ENCODE measurements at places on chromosomes 12 and 14.

DNA sequence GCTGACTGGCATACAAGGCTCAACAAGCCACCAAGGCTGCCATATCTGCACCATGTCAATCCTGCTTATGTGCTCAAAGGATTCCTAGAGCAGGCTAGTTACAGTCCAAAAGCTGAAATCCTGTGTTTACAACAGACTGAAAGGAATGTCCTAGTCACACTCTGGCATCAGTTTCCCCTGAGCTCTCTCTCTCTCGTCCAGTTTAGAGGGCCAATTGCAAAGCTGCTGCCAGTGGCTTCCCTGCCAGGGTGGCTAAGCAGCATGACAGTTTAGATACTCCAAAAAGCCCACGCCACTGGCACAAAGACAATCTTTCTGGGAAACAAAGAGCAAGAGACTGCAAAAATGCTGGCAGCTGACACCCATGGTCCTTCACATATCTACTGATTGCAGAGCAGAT, 392.1 kb downstream of the RPS29 start:
- DNase-seq = no peak

- DNase-seq = no peak
Measured at GRCh38 chr12:30979371-30980259, 53.1 kb downstream of the TSPAN11 start.

- no peak for DNase-seq
Measured at GRCh38 chr12:107884769-107885694, 110.5 kb downstream of the ASCL4 start.

- no peak for DNase-seq
Measured at GRCh38 chr12:123075646-123076171, 75.2 kb downstream of the PITPNM2 start.

- no peak for DNase-seq
Measured at GRCh38 chr12:118055144-118055557, 5.8 kb downstream of the WSB2 start.

DNA sequence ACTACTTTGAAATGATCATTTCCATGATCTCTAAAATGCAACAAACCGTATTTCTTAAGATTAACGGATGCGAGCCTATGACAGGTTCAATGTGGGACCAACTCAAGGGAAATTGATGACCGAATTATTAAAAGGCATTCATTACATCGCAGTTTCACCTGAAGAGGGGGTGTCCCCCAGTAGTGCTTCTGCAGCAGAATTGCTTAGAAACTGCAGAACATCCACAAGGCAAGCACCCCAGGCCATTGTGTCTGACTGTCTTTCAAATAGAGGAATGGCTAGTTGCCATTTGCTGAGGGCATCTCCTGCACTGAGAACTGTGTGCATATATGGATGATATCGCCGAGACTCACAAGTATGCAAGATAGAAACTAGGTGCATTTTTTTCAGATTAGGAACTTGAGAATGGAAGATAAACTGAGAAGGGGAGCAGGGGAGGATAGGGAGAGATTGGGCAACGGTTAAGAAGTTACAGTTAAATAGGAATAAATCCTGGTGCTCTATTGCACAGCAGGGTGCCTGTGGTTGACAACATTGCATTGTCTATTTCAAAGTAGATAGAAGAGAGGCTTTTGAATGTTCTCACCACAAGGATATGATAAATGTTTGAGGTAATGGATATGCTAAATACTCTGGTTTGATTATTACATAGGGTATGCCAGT, 234.3 kb upstream of the PLEKHG7 start:
- no peak for DNase-seq

DNA sequence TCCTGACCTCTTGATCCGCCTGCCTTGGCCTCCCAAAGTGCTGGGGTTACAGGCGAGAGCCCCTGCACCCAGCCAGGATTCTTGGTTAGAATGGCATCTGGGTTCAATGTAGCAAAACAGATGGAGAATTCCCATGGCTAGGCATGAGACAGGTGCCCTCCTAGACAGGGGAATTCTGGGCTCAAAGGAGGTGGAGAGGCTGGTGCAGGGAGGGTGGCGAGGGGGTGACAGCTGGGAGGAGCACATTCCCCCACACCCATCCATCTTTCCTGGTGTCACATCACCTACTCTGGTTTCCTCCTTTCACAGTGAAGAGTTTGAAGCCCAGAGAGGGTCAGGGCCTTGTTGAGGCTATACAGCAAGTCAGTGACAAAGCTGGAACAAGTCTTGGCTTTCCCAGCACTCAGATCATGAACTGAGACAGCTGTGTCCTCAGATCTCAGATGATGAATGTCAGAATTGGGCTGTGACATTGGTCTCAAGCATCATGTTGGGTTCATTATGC, 2.8 kb downstream of the SERPINA1 start:
- DNase-seq = no peak

- no peak for DNase-seq
Measured at GRCh38 chr12:86914721-86915120, 658.5 kb upstream of the MGAT4C start.

DNA sequence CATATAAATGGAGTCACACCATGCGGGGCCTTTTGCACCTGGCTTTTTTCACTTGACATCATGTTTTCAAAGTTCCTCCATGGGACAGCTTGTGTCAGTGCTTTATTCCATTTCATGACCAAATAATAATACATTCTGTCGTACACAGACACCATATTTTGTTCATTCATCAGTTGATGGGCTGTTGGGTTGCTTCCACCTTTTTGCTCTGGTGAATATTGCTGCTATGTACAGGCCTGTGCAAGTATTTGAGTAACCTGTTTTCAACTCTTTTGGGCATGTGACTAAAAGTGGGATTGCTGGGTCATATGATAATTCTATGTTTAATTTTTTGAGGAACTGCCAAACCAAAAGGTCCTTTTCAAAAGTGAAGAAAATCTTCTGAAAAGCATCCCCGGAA, 46.9 kb downstream of the HCAR2 start:
- no peak for DNase-seq

DNA sequence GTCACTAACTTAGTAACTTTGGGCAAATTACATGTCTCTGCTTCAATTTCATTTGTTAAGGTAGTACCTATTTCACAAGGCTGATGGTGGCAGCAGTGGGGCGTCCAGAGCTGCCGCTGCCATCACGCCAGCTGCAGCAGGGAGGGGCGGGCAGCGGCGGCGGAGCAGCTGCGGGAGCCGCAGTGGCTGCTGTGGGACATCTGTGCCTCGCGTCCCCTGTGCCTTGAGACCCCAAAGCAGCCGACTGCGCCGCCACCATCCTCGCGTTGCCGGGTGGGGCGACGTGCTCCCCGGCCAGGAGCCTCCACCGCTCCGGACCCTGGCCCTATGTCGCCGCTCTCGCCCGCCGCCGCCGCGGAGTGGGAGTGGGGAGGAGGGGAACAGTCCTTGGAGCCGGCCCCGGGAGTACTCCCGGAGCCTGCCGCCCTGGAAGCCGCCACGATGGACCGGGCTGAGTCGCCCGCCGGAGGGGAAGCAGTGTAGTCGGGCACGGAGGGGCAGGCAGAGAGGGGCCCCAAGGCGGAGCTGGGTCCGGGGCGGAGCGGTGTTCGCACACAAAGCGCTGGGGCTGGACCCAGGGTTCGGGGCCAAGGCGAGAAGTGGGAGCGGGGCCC, 51.4 kb downstream of the A2M start:
- no peak for DNase-seq

GRCh38 chr12:42589465-42590329, at the start of gene PRICKLE1:
TSS of gene PRICKLE1 (minus strand) at chr12:42589746. CDS start at chr12:42472516, 117,230 bp downstream.
- no peak for DNase-seq

DNA sequence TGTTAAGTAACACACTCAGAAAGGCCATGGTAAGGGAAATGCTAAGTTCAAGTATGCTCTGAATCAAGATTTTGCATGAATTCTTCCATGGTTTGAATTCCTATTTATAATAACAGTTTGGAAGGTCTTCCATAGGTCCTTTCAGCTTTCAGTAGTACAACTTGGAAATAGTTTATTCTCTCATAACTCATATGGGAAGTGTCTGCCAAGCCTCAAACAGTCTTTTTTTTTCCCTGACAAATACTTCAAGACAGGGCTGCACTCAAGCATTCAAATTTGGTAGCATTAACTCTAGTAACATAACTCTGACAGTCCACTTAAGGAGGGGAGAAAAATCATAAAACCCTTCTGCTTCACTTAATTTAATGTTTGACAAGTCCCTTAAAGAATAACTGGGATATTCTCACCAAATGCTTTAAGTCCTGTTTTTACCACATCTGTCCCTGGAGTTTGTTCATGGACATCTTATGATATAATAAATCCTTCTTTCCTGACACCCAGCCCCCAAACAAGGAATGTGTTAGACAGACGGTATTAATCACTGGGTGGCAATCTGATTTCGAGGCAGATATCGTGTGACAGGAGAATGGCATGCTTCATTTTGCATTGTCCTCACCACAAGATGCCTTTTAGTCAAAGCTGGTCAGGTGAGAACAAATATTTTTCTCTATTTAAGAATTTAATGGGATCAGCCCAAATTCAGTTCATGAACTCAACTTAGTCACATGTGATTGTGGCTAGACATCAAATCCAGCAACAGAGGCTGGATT, 165.7 kb downstream of the BMP4 start:
- no peak for DNase-seq

- no peak for DNase-seq
Measured at GRCh38 chr14:70000601-70001000, 121.4 kb downstream of the SMOC1 start.

DNA sequence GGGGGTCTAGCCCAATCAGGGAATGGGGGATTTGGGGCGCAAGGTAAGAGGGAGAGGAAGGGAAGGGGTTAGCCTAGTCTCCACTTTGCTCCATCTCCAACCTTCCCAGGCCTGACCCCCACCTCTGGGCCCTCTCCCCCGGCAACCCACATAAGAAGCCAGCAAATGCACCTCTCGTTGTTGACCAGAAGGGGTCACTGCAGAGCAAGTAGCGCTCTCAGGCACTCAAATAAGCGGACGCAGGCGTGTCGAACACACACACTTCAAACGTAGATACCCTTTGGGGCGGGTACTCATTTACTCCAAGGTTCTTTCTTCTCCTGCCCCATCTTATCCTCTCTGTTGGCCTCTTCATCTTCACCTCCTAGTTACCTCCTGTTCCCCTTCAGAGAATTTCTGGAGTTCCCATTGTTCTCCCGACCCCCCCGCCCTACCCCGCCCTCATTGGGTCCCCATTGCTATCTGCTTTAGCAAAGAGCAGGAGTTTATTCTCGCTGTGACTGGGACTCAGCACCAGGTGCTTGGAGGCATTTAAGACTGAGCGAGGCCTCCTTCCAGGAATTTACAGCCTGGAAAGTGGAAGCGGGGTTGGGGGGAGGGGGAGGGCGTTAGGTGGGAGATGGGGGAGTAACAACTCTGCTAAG, 1.5 kb upstream of the SRRM4 start:
- DNase-seq = no peak

DNA sequence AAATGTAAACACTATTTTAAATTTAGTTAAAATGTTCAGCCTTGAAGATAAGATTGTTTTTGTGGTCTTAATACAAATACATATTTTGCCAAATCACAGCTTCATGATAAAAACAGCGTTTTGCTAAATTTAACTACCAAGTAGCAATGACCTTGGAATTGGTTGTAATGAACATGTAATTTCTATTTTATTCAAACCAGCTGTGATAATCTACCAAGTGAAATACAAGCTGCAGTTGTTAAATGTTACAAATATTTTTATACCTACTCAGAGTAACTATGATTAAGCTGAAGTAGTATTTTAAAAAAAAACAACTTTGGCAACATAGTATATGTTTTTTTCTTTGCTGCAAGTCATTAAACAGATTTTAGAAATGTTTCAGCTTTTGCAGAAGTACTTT, 96.2 kb downstream of the CPSF2 start:
- no peak for DNase-seq

DNA sequence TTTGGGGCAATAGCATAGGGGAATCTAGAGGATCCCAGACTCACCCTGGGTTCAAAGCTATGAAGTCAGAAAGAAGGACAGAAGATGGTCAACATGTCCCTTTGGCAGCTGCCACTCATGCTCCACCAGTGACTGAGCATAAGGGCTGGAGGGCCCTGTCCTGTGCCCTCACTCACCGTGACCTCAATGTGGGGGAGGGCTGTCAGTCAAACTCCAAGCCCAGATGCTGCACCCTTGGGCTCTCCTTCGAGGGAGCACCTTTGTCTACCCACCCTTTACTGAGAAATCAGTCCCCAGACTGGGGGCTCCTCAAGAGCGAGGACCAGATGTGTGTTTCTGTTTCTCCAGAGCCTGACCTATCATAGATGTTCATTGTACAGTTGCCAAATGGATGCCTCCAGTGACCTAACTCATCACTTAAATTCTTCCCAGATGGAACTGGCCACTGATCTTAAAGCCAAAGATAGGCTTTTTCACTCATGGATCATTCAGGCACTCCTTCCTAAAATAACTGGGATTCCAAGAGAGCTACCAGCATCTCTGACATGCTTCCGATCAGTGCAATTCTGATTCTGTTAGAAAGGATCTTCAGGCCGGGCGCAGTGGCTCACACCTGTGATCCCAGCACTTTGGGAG, 27.2 kb upstream of the VSX2 start:
- no peak for DNase-seq

- no peak for DNase-seq
Measured at GRCh38 chr12:107320033-107320928, 226.9 kb upstream of the CRY1 start.

DNA sequence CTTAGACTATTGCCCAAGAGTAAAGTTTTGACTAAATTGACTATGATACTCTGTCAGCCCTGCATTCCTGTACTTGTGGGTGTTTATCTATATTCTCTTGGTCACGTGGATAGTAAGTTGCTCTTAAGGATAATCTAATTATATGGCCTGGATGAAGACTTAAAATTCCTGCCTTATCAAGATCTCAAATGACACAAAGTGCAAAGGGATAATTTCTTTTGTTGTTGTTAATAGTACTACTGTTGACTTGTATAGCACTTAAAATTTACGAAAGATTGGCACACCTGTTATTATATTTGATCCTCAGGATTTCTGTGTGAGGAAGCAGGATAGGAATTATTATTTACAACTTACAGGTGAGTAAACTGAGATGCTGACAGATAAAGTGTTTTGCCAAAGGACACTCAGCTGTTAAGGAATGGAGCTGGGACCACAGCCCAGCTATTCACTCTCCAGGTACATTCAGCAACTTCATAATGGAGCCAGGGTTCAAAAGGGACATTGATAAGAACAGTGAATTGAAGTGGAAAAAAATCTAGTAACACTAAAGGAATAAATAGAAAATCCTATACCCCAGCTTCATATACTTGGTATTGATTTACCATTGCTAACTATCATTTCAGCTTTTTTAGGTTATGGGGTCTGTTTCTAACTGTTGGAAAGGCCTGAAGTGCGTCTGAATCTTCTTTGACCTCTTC, 53.4 kb upstream of the EVL start:
- DNase-seq = no peak
